ENCODE measurements at places on chromosomes 13 and 19. TPM values are rescaled to one million over a fixed set of nuclear protein-coding genes. Genes with fewer than 3 reads are reported as not detected.
A peak's percentile ranks its signal among the peaks of the same experiment; 100 is the strongest.

Gene EBI3
- total RNA-seq: 1.2 TPM

Gene VSIG10L
- 5.6 TPM for total RNA-seq

Gene PCDH17
- 0.37 TPM for total RNA-seq

Gene MIA
- not detected for total RNA-seq

Gene KL
- not detected for total RNA-seq

Gene APOC4
- total RNA-seq: not detected

Gene FGF22
- 0.72 TPM for total RNA-seq

Gene HNRNPUL1
- 315 TPM for total RNA-seq

DNA sequence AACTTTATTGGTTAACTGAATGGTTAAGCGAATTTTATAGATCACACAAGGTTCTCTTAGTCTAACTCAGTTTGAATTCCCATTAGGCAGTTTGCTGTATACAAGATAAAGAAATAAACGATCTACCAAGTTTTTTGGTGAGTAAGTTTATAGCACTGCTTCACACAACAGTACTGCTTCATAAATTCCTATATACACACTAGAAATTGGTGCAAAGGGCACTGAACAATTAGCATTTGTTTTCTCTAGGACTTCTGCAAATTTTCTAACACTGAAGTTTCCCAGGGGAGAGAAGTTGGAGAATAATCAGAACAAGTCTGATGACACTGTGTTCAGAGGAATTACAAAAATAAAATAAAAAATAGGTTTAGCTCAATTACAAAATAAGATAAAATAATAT lies 1138.8 kb upstream of the PCDH9 start:
- no peak for DNase-seq
- no peaks in the 10 kb centered on the region for H3K4me1 ChIP-seq
- H3K4me3 ChIP-seq: no peak overlapping the region
- H3K27me3 ChIP-seq: no peaks in the 10 kb centered on the region

- H3K27ac ChIP-seq: no peak overlapping the region
- peaks cover 71% of the 10 kb centered on the region for H3K36me3 ChIP-seq
- H3K27me3 ChIP-seq: no peaks in the 10 kb centered on the region
- H3K4me3 ChIP-seq: no peak overlapping the region
Observed at GRCh38 chr19:16394681-16395375, 70.2 kb downstream of the KLF2 start.

- no peaks in the 10 kb centered on the region for H3K27me3 ChIP-seq
- H3K4me1 ChIP-seq: no peaks in the 10 kb centered on the region
- H3K36me3 ChIP-seq: no peaks in the 10 kb centered on the region
- no peak overlapping the region for H3K4me3 ChIP-seq
Observed at GRCh38 chr13:107803822-107804495, 411.4 kb downstream of the LIG4 start.

GRCh38 chr13:66513728-66514127 lies 716.4 kb downstream of the PCDH9 start:
- H3K4me1 ChIP-seq: no peaks in the 10 kb centered on the region
- no peaks in the 10 kb centered on the region for H3K27me3 ChIP-seq
- no peak overlapping the region for H3K4me3 ChIP-seq
- no peak for DNase-seq

GRCh38 chr13:100854006-100854405 lies 179.4 kb upstream of the TMTC4 start:
- H3K27ac ChIP-seq: no peak overlapping the region
- H3K4me1 ChIP-seq: no peaks in the 10 kb centered on the region

- DNase-seq: no peak
- no peak overlapping the region for H3K4me3 ChIP-seq
- H3K36me3 ChIP-seq: peaks cover 3% of the 10 kb centered on the region
- no peaks in the 10 kb centered on the region for H3K27me3 ChIP-seq
Observed at GRCh38 chr19:15291089-15291488, 41.2 kb downstream of the BRD4 start.

- no peak for DNase-seq
- H3K27ac ChIP-seq: no peak overlapping the region
- no peaks in the 10 kb centered on the region for H3K4me1 ChIP-seq
- H3K4me3 ChIP-seq: no peak overlapping the region
- no peaks in the 10 kb centered on the region for H3K36me3 ChIP-seq
Observed at GRCh38 chr13:35283856-35284255, 192.6 kb downstream of the MAB21L1 start.

DNA sequence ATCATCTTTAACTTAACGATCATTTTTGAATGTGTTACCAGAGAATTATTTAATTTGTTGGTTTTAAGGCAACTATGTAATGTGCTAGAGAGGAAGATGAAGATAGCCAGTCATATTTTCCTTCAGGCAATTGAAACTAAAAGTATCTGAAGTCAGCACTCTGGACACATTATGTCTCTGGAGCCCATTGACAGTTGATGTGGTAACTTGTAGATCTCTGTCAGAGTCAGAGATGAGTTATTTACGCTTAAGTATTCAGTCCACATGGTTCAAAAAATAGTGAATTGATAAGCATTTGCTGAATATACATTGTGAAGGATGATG lies 2.1 kb downstream of the ZMYM2 start:
- peak overlapping the region; percentile 98 for H3K4me3 ChIP-seq
- H3K27ac ChIP-seq: no peak overlapping the region
- H3K4me1 ChIP-seq: no peaks in the 10 kb centered on the region
- no peak for DNase-seq
- H3K36me3 ChIP-seq: peaks cover 38% of the 10 kb centered on the region

- no peaks in the 10 kb centered on the region for H3K4me1 ChIP-seq
- no peak overlapping the region for H3K4me3 ChIP-seq
- H3K36me3 ChIP-seq: no peaks in the 10 kb centered on the region
- H3K27me3 ChIP-seq: no peaks in the 10 kb centered on the region
- no peak for DNase-seq
Observed at GRCh38 chr19:33554391-33554790, 32.8 kb upstream of the PEPD start.

- H3K36me3 ChIP-seq: peaks cover 5% of the 10 kb centered on the region
- DNase-seq: peak; percentile 50
- H3K4me3 ChIP-seq: no peak overlapping the region
- no peak overlapping the region for H3K27ac ChIP-seq
- no peaks in the 10 kb centered on the region for H3K4me1 ChIP-seq
Observed at GRCh38 chr19:17615889-17616685, 60.6 kb downstream of the COLGALT1 start.

DNA sequence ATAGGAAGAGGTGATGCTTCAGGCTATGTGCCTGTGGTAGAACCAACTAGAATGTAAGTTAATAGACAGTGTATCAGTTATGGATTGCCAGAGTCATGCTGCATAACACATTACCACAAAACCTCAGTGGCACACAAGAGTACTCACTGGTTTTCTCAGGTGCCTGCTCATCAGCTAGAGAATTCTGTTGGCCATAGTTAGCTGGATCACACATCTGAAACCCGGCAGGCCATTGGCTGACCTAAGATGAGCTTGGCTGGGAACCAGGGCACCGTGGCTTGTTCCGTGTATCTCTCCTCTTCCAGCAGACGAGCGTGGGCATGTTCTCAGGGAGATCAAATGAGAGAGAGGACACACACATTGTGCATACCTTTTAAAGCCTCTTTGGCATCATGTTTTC lies 76.7 kb downstream of the TEX26 start:
- H3K4me3 ChIP-seq: no peak overlapping the region
- H3K4me1 ChIP-seq: no peaks in the 10 kb centered on the region
- no peak overlapping the region for H3K27ac ChIP-seq
- no peak for DNase-seq
- no peaks in the 10 kb centered on the region for H3K27me3 ChIP-seq

DNA sequence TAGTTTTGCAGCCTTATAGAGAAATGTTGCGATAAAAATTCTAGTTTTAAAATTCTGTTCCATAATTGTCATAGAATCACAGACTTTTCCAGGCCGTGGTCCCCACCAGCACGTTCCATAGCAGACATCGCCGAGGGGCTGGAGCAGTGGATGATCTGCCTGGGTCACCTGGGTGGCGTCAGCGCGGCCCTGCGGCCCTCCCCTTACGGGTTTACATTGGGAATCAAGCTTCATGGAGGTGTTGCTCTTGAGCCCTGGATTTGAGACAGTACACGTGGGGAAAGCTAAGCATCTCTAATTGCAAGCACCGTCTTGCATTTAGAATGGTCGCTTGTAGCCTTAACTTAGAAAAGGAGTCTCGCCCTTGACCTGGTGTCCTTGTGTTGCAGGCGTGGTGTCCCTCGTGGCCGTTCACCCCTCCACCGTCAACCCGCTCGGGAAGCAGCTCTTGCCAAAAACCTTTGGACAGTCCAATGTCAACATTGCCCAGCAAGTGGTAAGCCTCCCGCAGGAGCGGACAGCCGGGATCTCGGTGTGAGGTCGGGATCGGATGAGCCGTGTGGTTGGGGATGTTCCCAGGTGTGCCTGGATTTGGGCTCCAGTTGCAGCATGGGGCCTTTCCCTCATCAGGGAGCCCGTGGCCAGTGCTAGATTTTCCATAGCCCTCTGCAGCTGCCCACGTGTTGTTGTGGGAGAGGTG lies 35.1 kb downstream of the ATP4B start:
- H3K4me1 ChIP-seq: no peaks in the 10 kb centered on the region
- peaks cover 65% of the 10 kb centered on the region for H3K36me3 ChIP-seq
- DNase-seq: no peak
- H3K27me3 ChIP-seq: no peaks in the 10 kb centered on the region
- no peak overlapping the region for H3K4me3 ChIP-seq
- no peak overlapping the region for H3K27ac ChIP-seq

- no peak for DNase-seq
- no peak overlapping the region for H3K4me3 ChIP-seq
- no peaks in the 10 kb centered on the region for H3K27me3 ChIP-seq
- H3K27ac ChIP-seq: no peak overlapping the region
Observed at GRCh38 chr19:49543032-49543431, 15.2 kb downstream of the RCN3 start.

DNA sequence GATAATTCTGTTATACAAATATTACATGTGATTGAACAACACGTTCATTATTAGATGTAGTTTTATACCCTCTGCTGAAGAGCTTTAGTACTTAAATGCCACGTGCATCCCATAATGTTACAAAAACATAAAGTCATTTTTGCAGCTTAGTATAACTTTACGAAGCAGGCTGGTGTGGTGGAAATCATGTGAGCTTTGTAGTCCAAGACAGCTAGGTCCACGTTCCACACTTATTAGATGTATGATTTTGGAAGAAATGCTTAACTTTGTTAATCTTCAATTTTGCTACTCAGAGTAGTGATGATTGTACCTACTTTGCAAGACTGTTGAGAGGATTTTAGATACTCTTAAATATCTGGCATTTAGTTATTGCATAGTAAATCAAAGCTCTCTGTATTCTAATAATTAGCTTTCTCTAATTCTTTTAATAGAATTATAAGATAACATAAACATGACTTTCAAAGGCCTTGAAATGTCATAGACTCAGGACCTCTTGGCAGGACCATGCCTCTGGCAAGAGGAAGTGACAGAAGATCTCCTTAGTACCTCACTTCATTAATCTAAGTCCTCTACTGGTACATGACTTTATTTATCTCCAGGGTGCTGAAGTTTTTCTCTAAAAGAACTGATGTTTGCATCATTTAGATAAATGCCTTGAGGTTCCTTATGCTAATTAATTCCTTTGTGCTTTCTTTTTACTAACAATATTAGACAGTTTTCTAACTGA lies 153.7 kb downstream of the PCDH20 start:
- no peak for DNase-seq
- H3K4me3 ChIP-seq: no peak overlapping the region
- H3K27me3 ChIP-seq: no peaks in the 10 kb centered on the region

DNA sequence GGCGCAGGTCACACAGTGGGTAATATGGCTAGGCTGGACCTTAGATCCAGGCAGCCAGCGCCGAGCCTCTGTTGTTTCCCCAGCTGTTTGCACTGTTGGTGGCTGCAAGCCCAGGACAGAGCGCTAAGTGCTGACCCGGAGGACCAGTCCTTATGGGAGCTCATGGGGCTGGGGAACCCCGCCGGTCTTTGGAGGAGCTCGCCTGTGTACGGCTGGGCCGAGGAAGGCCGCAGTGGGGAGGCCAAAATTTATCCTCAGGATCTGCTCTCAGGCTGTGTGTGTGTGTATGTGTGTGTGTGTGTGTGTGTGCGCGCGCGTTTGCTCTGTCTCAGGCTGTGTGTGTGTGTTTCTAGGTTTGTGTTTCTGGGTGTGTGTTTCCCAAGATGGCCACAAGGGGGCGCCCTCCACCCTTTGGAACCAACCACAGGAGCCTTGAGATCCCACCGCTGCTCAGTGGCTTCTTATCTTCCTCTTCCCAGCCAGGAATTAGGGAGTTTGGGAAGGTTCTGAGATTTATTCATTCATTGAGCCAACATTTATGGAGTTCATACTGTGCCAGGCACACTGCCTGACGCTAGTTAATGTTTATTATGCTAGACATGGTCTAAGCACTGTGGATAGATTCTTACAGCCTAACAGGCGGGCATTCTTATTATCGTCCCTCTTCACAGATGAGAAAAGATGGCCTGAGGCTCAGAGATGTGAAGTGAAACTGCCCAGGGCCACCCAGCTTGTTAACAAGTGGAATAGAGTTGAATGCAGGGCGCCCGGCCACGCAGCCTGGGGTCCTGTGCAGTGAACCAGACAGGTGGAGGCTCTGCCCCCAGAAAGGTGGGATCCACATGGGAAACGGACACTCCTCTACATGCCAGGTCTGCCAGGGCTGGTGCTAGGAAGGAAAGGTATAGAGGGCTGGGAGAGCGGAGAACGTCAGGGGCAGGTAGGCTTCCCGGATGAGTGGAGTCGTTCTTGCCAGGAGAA lies 13.0 kb downstream of the PGLYRP1 start:
- peaks cover 19% of the 10 kb centered on the region for H3K36me3 ChIP-seq
- H3K27ac ChIP-seq: no peak overlapping the region
- H3K4me1 ChIP-seq: no peaks in the 10 kb centered on the region
- no peaks in the 10 kb centered on the region for H3K27me3 ChIP-seq
- peak; percentile 86 for DNase-seq
- peak overlapping the region; percentile 35 for H3K4me3 ChIP-seq

DNA sequence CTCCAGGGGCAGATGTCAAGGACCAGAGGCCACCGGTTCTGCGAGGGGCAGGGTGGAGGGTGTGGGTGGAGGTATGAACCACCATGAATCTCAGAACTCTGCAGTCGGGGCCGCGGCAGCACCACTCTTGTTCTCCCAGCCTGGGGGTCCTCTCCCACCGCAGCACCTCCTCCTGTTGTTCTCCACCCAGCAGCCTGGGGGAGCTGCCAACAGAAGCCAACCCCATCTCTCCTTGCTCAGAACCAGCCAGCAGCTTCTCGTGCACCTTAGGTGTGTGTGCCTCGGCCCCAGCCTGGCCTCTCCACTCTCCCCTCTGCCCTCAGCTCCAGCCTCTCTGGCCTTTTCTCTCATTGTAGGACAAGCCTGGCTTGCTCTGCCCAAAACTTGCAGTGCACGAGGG lies 31.9 kb upstream of the CCNE1 start:
- DNase-seq: peak; percentile 75
- no peaks in the 10 kb centered on the region for H3K4me1 ChIP-seq
- no peaks in the 10 kb centered on the region for H3K36me3 ChIP-seq

GRCh38 chr13:40471911-40472310 lies 194.5 kb downstream of the FOXO1 start:
- DNase-seq: no peak
- H3K27me3 ChIP-seq: no peaks in the 10 kb centered on the region
- no peak overlapping the region for H3K27ac ChIP-seq
- H3K4me3 ChIP-seq: no peak overlapping the region
